Occipital lobe (tissue), 3 donors: ENCODE measurements at places on chromosomes 1 and 21. TPM values are rescaled to one million over a fixed set of nuclear protein-coding genes. Genes with fewer than 3 reads are reported as not detected.

DNA sequence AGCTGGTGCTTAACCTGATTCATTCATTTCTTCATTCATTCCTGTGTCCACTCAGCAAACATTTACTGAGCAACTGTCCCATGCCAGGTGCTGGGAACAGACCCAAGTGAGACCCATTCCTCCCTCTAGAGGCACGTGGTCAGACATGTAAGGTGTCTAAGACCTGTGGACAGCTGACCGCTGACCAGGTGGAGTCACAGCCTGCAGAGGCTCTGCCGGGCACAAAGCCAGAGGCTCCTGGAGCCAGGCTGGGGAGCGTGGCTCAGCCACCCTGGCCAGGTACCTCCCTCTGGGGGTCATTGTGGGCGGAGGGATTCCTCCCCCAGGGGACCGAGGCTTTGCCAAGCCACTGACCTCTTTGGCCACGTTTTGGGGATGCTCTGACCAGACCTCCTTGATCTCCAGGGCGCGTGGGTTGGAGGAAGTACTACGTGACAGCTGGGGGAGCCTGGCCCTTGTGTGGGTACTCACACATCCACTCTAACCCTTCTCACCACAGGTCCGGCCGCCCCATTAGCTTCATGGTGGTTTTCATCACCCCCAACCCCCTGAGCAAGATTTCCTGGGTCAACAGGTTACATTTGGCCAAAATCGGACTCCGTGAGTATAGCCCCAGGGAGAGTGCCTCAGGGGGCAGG lies 100.3 kb downstream of the ARHGEF10L start:
- DNase-seq = no peak

GRCh38 chr1:161678500-161678899 lies 15.6 kb downstream of the FCGR2B start:
- no peak for DNase-seq

- DNase-seq = no peak
These were observed 42.4 kb upstream of the LRRC8C start for GRCh38 chr1:89590341-89591080.

DNA sequence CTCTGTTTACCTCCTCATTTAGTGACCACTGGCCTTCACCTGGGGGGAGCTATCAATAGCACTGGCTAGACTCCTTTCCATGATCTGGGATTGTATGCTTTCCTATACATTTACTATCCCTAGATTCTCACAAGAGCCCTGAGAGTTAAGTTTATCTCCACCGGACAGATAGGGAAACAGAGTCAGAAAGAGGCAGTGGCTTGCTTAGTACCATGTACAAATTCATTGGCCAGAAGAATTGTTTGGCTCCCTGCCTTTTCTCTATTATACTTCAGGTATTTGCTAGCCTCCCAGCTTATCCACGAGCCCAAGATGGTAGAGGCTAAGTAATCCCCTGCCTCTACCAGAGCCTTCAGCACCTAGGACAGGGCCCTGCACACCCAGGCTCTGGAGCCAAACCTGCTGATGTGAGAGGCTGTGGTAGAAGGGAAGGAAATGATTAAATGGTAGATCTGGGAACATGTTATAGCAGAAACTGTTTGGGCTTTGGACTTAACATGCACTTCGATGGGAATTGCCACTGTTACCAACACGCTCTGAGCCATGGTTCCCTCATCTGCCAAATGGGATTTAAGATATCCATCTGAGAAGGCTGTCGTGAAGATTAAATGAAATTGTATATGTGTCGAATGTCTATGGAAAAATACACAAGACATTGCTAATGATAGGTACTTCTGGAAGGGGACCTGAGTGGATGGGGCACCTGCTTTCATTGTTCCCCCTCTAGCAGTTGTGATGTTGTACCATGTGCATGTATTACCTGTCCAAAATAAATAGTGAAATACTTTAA lies 3.1 kb upstream of the BLACAT1 start:
- no peak for DNase-seq

DNA sequence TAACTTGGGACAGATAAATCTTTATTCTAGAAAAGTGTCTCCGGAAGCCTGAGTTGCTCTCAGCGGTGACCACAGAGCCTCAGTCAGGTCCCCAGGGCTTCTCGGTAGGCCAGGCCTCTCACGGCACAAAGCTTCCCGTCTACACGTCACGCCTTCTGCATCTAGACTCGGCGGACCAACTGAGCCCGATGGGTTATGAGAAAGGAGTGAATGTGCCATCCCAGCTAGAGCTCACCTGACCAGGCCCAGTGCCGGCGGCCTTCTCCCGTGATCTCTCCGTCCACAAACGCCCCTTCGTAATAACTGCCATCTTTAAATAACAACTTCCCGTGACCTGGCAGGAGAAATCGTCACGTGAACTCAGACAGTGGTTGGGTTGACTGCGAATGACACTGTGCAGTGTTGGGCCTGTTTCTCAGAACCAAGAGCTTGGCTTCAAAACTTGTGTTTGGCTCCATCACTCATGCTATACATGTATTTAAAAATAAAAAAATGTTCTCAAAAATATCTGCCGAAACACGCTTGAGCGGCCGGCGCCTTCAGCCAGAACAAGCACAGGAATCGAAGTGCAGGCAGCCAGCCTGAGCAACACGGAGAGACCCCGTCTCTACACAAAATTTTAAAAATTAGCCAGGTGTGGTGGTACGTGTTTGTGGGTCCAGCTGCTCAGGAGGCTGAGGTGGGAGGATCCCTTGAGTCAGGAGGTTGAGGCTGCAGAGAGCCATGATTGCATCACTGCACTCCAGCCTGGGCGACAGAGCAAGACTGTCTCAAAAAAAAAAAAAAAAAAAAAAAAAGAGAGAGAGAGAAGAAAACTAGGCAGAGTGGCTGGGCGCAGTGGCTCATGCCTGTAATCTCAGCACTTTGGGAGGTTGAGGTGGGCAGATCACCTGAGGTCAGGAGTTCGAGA lies 3.1 kb downstream of the MORN1 start:
- DNase-seq = no peak

- DNase-seq = no peak
These were observed 11.9 kb downstream of the ETS2 start for GRCh38 chr21:38817371-38818324.

DNA sequence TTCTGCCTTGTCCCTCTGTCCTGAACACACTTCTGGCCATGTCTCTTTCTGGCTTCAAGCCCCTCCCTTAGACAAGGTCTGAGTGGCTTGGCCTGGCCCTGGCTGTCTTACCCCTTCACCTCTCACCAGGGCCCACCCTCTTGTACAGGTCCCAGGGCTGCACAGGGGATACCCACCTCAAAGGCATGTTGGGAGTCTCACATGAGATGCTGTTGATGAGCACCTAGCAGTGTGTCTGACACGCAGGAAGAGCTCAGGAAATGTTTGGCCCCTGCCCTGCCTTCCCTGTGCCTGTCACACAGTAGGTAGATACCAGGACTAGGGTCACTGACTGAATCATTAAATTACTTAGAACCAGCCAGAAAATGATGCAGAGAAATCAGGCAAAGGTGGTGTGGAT lies 16.6 kb downstream of the ZNF362 start:
- DNase-seq = no peak

DNA sequence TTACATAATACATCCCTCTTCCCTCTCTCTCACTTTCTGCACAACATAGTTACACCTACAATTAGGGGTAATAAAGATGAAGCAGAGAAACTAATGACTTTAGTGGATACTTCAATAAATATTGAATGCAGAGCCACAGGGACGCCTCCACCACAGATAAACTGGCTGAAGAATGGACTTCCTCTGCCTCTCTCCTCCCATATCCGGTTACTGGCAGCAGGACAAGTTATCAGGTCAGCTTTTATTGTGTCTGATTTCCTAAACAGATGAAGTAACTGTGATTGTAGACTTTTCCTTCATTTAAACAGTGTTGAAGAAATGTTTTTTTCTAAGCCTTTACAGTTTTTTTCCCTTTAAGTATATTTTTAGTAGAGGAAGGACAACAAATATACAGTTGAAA lies 281.6 kb downstream of the TPR start:
- DNase-seq = no peak

DNA sequence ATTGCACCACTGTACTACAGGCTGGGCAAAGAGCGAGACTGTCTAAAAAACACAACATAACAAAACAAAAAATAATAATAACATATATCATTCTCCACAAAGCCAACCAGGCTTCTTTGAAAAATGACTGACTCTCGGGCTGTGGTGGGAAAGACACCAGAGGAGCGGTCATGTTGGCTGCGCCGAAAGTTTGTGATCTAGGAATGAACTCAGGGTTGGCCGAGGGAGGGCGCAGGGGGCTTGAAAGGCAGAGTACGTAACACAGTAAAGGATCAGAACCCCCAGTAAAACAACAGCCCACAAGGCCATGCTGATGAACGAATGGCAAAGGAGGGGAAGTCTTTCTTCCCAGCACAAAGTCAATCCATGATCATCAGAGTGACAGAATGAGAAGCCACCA lies 4.7 kb downstream of the SLC35E2B start:
- DNase-seq = no peak

- DNase-seq = no peak
These were observed 222.6 kb downstream of the DNAH14 start for GRCh38 chr1:225152061-225152460.

- DNase-seq = no peak
These were observed 288.4 kb upstream of the RGS18 start for GRCh38 chr1:191869790-191870312.

DNA sequence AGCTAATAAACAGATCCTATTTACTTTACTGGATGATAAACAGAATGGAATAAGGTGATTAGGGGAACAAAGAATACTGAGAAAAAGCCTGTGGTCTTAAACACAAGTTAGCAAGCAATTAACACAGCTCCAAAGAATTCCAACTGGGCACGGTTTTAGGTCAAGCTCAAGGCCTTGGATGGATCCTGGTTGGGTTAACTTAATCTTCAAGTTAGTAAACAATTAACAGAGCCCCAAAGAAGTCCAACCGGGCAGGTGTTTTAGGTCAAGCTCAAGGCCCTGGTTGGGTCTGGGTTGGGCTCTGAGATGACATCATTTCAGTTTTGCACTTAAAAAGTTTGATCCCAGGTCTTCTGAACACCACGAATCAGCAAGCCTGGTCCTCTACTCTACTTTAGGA lies 1086.3 kb upstream of the TMPRSS15 start:
- no peak for DNase-seq

DNA sequence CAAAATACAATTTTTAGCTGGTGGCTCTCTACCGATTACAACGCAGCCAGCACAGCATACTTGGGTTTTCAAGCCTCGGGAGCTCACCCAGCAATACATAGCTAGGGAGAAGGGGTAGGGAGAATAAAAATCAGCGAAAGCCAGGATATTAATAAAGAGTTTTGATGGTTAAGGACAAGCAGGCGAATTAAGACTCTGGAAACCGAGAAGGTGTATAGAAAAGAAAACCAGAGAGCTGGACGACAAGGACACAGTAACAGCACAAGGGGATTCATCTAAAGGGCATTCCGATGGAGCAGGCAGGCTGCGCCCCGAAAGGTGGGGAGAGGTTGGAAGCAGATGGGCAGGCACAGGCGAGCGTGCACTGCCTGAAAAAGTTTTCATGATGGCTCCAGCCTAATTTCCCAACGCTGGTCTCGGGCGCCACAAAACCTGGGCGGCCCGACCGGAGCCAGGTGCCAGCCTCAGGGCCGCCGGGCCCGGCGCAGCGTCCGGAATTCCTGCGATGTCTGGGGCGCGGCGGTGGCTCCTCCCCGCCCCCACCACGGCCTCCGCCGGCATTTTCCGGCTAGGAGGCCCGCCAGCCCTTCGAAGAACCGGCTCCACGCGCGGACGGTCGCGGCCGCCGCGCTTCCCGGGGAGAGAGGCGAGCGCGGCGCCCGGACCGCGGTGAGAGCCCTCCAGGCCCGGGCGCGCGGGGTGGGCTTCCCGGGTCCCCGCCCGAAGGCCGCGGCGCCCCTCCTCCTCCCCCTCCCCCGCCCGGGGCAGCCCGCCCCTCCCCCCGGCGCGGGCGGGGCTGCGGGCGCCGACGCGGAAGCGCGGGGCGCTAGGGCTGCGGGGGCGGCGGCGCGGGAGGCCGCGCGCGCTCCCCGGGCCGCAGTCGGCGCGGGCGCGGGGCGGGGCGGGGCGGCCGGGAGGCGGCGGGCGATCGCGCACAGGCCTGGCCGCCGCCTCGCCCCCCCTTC lies 774 bp upstream of the DYRK1A start:
- peak; percentile 41 for DNase-seq

- DNase-seq = no peak
These were observed 213.7 kb downstream of the BRINP2 start for GRCh38 chr1:177384461-177384860.

DNA sequence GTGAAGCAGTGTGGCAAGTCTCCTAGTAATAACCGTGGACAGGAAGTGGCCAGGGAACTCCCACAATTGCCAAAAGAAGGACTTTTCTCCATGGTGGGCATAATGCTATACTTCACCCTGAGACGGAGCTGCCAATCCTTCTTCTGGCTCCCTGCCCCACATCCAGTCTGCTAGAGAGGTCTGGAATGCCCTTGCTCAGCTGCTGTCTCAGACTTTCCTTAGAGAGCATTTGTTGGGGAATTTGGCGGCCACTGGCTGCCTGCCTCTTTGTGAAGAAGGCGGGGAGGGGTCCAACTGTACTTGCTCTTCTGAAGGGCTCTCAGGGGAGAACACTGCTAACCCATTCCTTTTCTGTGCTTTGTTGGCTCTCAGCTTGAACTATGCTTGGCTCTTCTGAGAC lies 123.7 kb upstream of the EDN2 start:
- DNase-seq = no peak

DNA sequence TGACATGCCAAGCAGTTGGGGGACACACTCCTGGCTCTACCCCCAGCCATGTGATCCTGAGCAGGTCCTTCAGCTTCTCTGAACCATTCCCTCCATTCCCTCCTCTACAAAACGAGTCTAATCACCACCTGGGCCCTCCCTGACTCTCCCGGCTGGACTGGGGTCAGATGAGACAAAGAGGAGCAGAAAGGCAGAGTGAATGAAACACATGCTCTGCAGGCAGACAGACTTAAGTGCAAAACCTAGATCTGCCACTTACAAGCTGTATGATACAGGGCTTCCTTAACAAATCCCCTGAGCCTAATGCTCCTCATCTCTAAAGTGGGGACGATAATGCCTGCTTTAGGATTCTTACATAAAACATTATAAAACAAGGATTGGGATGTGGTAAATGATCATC lies 17.3 kb downstream of the RIMS3 start:
- DNase-seq = no peak

- no peak for DNase-seq
These were observed 274.4 kb downstream of the NTNG1 start for GRCh38 chr1:107415241-107415640.

The ESRRG gene
- total RNA-seq = 6.9 TPM

The HUNK gene
- total RNA-seq = 9.4 TPM

The RCAN1 gene
- 56.8 TPM for total RNA-seq

The DNAH14 gene
- 16.5 TPM for total RNA-seq

The PPP1R15B gene
- 43.4 TPM for total RNA-seq

The AUNIP gene
- total RNA-seq = 1.7 TPM

The TNFSF4 gene
- 1.6 TPM for total RNA-seq

The ATG4C gene
- total RNA-seq = 35.7 TPM

The S100A7 gene
- not detected for total RNA-seq

The OR2AK2 gene
- 0.78 TPM for total RNA-seq

The ADCY10 gene
- total RNA-seq = 0.62 TPM
